ENCODE measurements at places on chromosomes 4 and X.

- DNase-seq, result peak; percentile 12
These were observed 44.5 kb upstream of the TRIM2 start for GRCh38 chr4:153159728-153160221.

GRCh38 chrX:147894366-147894963, 17.3 kb upstream of the FMR1 start:
- DNase-seq, result no peak

DNA sequence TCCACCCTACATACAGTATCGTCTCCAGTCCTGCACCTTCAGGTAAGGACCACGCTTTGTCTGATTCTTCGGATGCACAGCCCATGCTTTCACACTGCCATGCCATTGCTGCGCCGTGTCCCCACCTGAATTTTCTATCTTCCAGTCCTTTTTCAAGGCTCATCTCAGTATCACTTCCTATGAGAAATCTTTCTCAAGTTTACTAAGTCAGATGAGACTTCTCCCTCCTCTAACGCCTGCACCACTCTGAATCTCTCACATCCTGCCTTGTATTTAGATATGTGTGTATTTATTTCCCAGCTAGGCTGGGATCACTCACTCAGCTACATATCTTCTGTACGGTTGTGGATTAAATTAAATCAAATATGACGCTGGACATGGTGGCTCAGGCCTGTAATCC, 116.8 kb downstream of the SMIM20 start:
- DNase-seq, result no peak

DNA sequence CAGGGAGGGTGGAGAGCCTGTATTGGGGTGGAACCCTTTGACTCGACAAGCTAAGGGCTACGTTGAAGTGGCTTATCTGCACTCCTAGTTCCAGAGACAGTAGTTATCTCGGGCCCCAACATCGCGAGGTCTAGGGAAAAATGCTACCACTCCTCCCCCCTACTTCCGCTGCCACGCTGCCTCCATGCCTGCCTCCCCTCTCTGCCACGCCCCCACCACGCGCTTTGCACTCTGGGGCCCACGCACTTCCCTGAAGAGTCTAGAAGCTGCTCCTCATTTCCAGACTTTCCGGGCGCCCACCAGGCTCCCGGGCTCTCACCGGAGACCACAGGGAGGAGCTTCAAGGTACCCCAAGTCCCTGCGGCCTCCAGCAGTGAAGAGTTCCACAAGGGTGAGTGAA, at the start of gene PASD1:
Gene PASD1, plus strand, starts transcription at position 227 of the 400 bp plus-strand sequence. CDS start 37,879 bp downstream, outside the sequence.
- DNase-seq, result no peak

DNA sequence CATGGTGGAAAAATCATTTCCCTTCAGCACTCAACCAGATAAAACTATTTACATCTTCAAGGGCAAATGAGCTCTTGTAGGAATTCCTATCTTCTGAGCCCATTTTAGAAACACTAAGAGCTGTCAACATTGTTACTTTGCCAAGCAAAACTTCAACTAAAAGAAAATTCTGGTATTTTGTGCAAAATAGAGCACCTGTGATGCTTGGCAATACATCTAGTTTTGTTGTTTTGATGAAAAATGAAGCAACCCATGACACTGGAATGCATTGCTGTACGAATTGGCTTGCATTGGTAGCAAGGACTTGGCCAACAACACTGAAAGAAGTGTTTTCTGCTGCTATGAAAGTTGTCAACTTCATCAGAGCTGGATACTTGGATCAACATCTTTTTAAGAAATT, 194.4 kb downstream of the COX18 start:
- DNase-seq, result no peak

- no peak for DNase-seq
These were observed 6.6 kb downstream of the PRIMPOL start for GRCh38 chr4:184655889-184656869.

GRCh38 chr4:23162275-23162674, 469.5 kb downstream of the GBA3 start:
- DNase-seq, result no peak

DNA sequence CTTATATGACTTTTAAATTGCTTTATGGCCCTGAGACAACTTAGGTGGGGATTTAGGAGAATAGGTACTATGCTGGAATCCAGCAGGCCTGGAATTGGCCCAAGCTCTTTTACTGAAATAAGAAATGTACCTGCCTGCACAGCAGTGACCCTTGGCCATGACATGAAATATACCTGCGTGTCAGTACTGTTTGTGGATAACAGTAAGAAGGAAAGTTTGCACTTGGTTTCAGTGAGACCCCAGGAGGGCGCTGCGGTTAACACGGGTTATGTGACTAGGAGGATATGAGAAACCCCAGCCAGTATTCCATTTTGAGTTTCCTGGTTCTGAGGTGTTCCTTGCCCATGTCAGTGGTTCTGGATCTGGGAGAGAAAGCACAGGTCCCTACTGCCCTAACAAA, 5.3 kb downstream of the MTM1 start:
- DNase-seq, result no peak

DNA sequence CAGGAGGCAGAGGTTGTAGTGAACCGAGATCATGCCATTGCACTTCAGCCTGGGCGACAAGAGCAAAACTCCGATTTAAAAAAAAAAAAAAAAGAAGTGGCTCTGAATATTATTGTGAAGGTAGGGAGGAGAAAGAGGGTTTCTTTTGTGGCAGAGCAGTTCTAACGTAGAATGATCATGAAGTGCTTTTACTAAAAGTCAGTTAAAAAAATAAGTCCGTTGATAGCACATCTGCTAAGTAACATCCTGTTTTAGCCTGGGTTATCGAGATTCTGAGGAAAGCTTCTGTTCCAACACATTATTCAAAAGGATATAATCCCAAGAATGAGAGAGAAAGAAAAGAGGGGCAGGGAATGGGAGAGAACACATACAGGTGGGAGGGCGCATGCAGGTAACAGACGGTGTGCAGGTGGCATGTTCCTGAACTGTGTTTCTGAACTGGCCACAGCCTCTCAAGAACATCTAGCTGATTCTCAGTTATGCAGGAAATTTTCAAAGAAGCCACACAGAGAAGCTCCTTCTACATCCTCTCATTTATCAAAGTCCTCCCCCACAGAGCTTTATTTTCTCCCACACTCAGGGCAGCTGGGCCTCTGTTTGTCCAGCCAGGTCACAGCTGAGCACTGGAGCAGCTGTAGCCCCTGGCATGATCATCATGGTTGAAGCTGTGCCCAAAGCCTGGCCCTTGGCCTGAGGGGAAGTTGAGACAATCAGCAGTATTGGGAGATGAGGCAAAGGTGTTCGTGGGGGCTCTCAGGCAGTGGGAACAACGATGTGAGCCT, 342.3 kb downstream of the ZNF674 start:
- DNase-seq, result no peak

DNA sequence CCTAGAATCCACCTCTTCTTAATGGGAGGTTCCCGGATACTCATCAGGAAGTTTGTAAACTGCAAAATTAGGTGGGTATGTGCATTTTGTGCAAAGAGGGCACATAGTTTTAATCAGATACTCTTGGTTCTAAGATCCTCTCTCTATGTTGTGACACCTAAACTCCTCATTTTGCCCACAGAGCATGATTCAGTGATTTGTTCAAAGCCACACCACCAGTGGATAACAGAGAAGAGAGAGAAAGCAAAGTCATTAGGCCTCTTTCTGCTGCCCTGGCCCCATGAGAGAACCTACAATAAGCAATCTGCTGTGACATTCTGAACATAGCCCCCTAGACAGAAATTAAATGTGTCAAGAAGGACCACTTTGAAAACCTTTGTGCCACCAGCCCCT, 72.3 kb upstream of the STIM2 start:
- DNase-seq, result no peak

- no peak for DNase-seq
These were observed 49.3 kb upstream of the MAP3K15 start for GRCh38 chrX:19564606-19565005.

GRCh38 chrX:23742174-23742696, 841 bp downstream of the ACOT9 start:
- DNase-seq, result no peak

DNA sequence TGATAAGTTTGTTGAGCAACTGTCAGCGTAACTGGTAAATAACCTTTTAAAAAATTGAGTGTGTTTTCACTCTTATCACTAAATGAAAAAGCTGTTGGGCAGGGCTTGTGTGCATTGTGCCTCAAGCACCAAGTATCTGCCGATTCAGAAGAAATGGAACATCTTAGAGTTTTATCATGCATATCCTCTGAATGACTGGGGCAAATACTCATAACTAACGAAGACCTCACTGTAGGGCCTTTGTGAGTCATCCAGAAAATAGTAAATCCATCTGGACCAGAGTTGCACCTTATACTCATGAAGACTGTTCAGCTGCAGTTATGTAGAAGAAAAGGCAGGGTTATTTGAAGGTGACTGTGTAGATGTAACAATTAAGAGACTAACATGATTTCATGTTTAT, 222.1 kb downstream of the CAMK2D start:
- DNase-seq, result no peak

- no peak for DNase-seq
These were observed at the start of gene L1CAM for GRCh38 chrX:153885968-153886903. L1CAM (minus strand) TSS chrX:153886173; CDS start chrX:153875836, 10,337 bp downstream.

DNA sequence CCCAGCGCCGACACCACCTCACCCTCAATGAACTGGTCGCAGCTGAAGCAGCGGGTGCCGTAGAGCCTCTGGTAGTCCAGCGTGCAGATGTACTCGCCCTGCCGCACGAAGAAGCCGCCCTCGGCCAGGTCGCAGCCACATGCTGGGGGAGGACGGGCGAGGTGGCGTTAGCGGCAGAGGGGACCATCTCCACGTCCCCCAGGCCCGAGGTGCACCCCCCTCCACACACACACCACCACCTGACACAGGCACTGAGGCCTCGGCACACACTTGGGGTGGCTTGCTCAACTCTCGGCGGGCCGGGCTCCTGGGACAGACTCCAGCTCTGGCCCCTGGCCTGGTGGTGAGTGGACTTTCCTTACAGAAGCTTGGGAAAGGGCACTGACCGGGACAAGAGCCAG, 61.5 kb downstream of the ABLIM2 start:
- no peak for DNase-seq

GRCh38 chrX:136910565-136911035, 30.1 kb upstream of the RBMX start:
- DNase-seq, result no peak

DNA sequence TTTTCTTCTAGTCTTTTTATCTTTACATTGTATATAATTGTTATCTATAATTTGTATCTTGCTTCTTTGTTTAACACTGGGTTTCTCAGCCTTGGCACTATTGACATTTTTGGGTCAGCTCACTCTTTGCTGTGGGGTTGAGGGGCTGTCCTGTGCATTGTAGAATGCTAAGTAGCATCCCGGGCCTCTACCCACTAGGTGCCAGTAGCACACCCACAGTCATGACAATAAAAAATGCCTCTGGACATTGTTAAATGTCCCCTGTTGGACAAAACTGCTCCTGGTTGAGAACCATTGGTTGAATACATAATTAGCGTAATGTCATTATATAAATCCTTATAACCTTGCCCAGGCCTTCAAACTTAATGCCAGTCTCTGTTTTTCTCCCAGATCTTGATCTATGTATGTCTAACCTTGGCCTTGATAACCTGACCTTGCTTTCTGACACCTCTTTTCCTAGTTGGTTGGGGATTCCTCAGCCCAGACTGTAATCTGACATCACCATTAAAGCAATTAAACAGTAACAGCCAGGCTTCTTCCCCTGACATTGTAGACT, 46.1 kb downstream of the DCX start:
- no peak for DNase-seq
